Activated CD4-positive, alpha-beta memory T cell treated with anti-CD3 and anti-CD28 coated beads for 36 hours (primary cell): ENCODE measurements at places on chromosomes 3 and 15. TPM values are rescaled to one million over a fixed set of nuclear protein-coding genes. Genes with fewer than 3 reads are reported as not detected.

DNA sequence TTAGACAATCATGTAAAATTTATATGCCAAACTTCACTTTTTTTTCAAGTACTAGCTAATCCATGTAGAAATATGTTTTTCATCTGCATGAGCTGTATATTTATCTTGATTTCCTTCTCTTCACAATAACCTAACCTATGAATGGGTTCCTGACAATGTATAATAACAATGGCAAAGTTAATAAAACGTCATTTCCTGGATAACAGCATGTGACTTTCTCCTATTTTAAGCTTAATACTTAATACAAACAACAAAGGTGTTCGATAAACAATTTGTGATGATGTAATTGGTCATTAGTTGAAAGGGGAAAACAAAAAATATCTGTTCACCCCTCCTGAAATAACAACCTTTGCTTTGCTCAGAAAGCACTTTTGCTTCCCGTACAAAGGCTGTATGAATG lies 20.4 kb downstream of the CD200 start:
- DNase-seq = no peak

DNA sequence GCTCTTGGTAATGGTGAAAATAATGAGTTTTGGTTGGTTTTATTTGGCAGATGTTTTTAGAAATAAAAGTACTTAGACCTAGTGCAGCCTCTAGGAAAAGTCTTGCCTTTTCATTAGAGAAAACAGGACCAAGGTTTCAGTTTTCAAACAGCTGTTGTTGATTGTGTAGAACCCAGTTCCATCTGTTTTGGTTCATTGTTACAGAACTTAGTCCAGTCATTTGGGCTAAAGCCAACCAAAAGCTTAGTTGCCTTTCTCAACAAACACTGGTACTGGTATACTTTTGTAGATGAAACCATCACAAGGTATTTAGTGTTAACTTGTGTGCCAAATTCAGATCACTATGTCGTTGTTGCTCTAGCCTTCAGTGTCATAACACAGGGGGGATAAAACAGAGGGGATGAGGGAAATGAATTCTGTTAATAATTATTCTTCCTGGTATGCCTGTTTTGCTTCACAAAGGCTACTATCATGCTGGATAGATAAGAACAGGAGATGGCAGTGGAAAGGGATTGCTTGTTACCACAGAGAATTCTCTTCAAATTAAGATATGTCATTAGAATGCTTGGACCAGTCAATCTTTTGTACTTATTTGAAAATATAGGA lies 12.6 kb upstream of the APH1B start:
- no peak for DNase-seq

Gene PSTPIP1
- total RNA-seq = 164 TPM

Gene HCLS1
- total RNA-seq = 251 TPM

Gene ZPLD1
- not detected for total RNA-seq
